ENCODE measurements at places on chromosomes 4 and X.

DNA sequence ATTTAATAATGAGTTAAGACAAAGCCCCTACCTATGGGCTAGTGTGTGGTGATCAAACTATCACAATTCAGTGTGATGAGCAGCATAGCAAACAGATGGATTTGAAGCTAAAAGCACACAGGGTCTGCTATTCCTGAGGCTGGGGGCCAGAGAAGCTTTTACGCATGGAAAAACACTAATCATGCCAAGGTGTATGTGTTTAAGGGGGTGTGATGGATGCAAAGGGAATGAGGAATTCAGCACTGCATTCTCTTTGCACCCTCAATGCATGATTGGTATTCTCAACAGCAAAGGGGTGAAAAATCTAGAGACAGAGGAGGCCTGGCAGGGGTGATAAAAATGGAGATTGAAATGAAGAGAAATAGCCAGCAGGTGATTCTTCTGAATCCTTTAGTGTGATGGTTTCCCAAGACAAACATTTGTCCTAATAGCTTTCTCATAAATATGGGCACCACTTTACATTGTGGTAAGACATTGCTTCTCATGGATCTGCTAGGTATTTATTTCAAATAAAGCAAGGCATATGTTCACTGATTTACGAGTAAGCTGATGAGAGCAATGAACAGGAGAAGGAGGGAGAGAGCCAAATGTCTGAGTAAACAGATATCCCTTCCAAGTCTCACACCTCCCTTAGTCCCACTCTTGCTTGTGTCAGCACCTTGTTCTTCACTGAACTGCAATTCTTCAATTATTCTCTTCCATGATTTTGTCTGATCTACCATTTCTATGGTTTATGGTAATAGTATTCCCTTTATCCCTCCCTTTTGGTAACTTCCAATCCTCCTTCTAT, 15.7 kb downstream of the C1QTNF7 start:
- no peak for DNase-seq

- no peak for DNase-seq
Observed at GRCh38 chr4:74127745-74128144, 28.8 kb upstream of the CXCL2 start.

GRCh38 chr4:176791591-176792325, 964 bp downstream of the VEGFC start:
- no peak for DNase-seq

GRCh38 chr4:173448608-173449379, 49.9 kb upstream of the SCRG1 start:
- no peak for DNase-seq

- no peak for DNase-seq
Observed at GRCh38 chrX:47206316-47206715, 12.2 kb upstream of the CDK16 start.

GRCh38 chrX:49172280-49172780, 632 bp downstream of the PLP2 start:
- DNase-seq = peak; percentile 39

DNA sequence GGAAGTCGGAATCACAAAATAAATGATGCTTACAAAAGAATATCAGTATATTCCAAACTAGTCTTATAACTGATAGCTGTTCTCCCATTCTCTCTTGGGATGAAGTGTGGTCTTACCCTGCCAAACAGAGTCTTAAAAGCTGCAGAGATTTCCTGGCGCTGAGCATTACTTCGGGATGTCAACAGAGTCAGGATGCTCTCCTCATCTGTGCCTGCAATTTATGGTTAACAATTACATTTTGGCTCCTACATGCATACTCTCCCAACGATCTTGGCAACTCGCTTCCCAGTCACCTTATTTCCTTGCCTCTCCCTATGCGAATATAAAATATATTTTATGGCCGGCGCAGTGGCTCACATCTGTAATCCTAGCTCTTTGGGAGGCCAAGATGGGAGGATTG, 12.2 kb downstream of the ANXA5 start:
- no peak for DNase-seq

- no peak for DNase-seq
Observed at GRCh38 chr4:23412701-23413100, 477.1 kb downstream of the PPARGC1A start.

GRCh38 chr4:58849026-58849425, 1738.8 kb upstream of the IGFBP7 start:
- no peak for DNase-seq

DNA sequence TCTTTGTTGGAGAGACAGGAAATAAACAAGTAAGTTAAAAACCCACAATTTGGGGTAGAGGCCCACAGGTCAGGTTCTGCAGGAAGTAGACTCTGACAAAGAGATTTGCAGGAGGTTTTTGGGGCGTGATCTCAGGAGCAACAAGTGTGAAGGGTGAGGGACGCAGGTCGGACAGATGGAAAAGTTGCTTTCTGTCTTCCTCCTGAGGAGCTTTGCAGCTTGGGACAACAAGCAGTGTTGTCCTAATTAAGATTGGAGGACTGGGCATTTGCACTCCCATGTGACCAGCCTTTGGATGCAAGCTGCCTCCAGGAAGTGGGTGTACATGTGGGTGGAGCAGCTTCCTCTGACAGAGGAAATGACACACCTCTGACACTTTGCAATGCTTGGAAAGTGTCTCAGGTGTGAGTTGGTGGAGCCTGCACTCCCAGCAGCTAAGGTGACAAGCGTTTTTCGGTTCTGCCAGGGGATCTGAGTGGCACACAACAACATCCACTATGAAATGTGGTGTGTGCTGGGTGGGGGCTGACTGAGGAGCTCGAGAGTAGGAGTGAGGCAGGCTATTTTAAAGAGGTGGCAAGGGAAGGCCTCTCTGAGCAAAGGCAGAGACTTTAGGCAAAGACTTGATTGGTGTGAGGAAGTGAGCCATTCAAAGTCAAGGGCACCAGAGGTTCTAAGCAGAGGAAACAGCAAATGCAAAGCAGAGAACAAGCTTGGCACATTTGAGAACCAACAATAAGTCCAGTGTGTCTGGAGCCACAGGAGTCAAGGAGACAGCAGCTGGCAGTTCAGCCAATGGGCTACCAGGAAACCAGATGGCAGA, 339.8 kb upstream of the GATB start:
- DNase-seq = peak; percentile 39

- DNase-seq = no peak
Observed at GRCh38 chrX:40552768-40553167, 28.0 kb upstream of the ATP6AP2 start.

DNA sequence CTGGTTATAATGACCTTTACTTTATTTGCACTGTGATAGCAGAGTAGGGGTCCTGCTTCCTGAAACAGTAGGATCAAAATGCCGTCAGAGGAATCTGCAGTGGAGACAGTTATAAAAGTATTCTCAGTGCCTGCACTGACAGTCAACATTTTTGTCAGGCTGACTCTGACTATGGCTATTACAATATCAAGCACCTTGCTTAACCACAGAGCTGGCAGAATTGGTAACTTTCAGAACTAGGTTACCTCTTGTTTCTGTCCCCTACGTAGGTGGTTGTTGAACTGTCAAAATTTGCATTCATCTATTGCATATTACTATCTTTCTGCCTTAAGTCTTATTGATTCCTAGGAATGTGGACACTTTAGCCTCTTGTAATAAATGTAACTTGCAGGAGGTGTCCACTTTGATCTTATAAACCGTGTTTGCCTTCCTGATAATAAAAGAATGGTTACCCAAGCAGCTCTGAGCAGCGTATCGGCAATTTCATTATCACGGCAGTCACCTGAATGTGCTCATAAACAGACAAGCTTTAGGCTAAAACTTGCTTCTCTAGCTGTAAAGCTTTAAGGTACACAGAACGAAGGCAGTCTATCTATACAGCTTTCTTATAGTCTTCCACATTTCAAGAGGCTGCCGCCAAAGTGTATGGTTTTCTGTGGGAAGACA, 353.0 kb upstream of the GALNT7 start:
- DNase-seq = no peak

- no peak for DNase-seq
Observed at GRCh38 chr4:48904101-48904500, 2.5 kb downstream of the OCIAD2 start.

DNA sequence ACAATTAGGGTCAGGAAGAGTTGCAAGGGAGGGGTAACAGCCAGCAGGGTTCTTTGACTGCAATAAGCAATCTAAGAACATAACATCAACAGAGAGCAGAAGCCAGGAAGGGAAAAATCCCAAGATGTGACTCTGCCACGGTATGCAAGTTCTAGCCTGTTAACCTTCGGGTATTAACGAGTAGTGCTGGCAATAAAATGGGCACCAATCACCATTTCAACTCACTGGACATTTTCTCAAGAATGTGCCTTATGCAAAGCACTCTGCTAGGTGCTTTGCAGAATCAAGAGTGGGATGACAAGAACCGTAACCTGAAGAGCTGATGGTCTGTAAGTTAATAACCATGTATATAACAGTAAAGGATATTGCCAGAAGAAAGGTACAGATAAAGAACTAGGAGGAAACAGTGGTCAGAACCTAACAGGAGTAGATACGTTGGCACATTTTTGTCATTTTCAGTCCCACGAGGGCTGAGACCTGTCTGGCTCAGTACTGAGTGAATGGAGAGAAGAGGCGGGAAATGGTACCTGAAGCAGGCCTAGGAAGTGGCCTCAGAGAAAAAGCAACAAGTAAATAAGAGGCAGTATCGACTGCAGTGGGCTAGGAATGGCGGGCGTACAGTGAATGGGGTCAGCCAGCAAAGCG, 2.7 kb downstream of the ELOVL6 start:
- DNase-seq = no peak

DNA sequence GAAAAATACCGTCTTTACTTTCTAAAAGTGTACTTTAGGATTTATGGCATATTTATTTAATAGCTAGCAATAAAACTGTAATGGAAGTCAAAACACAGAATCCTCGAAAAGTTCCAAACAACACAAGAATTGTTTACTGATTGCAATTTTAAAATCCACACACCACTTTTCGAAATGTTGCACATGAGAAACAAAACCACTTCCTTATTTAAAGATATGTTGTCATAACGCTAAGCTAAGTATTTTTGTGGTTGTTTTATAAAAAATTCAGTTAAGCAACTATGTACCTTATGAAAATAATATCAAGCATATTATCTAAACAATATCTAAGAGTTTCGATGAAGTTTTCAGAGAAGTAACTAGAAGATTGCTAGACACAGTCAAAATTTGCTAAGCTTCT, 344 bp downstream of the TMPRSS11D start:
- DNase-seq = no peak

DNA sequence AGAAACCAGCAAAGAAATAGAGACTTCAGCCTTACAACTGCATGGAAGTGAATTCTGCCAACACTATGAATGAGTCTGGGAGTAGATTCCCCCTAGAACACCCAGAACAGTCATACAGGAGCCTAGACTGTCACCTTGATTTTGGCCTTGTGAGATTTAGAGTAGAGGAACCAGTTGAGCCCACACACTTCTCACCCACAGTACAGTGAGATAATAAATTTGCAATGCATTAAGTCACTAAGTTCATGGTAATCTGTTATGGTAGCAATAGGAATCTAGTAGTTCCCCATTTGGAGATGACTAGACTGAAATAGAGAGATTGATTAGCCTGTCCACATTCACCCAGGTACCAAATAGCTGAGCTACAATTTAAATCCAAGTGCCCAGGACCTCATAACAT, 59.0 kb downstream of the FAM13A start:
- no peak for DNase-seq

GRCh38 chr4:7811536-7812191, 128.0 kb downstream of the AFAP1 start:
- no peak for DNase-seq

DNA sequence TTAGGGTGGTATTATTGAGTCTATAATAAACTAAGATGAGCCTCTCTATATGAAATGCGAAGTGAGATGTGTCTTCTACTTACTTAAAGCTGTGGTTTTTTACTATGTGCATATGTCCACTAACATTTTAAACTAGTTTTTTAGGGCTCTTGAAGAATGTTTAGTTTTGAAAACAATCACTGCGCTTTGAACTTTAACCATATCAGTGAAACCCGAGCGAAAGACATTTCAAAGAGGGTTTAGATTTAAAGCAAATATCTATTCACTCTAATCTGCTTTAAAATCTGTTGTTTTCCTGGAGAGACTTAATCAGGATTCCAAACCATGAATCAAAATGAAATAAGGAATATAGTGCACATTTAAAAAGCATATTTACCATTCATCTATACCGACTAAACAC, 24.8 kb upstream of the SLC7A11 start:
- DNase-seq = no peak

DNA sequence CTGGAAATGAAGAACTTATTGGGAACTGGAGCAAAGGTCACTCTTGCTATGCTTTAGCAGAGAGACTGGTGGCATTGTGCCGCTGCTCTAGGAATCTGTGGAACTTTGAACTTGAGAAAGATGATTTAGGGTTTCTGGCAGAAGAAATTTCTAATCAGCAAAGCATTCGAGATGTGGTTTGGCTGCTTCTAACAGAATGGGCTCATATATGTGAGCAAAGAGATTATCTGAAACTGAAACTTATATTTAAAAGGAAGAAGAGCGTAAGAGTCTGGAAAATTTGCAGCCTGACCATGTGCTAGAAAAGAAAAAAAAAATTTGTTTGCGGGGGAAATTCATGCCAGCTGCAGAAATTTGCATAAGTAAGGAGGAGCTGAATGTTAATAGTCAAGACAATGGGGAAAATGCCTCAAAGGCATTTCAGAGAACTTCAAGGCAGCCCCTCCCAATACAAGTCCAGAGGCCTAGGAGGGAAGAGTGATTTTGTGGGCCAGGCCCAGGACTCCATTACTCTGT, 35.9 kb upstream of the PAPSS1 start:
- DNase-seq = no peak

GRCh38 chr4:112808001-112808400, 171.1 kb downstream of the LARP7 start:
- DNase-seq = no peak

- DNase-seq = no peak
Observed at GRCh38 chr4:1403591-1404572, 2.4 kb downstream of the NKX1-1 start.

DNA sequence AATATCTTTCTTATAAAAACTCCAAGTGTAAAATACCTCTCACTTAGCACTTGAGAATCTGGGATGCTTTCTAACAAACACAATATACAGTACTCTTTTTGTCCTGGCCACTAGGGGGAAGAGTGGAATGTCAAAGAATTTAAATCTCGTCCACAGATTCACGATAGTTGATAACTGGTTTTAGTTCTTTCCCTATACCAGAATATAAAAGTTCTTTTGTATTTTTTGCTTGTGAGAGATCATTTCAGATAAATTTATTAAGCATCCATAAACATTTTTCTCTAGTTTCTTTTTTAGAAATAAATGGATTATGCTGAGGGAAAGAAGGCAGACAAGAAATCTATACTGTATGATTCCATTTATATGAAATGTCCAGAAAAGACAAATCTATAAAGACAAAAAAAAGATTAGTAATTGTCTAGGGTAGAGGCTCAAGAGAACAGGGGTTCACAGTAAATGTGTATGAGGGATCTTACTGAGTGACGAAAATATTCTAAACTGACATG, 50.4 kb downstream of the MGARP start:
- no peak for DNase-seq

- no peak for DNase-seq
Observed at GRCh38 chrX:3771766-3772165, 58.3 kb upstream of the PRKX start.

DNA sequence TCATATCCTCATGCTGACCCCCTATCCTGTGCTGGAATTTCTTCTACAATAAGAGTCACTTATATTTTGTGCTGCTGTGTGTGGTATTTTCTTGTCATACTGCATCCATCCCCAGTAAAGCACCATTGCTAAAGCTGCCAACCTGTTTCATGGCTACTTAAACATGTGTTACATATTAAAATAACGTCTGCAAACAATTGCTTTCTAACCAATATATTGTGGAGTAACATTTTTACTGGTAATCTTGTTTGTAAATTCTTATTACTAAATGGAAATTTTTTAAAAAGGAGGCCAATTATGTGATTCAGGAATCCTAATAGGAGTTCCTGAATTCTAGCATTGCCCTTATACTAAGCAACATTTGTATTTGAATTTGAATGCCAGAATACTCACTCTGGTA, 160.3 kb upstream of the VEGFC start:
- DNase-seq = no peak
